Mesenteric fat pad (tissue), 1 donor: ENCODE measurements at places on chromosomes 1 and 21. TPM values are rescaled to one million over a fixed set of nuclear protein-coding genes. Genes with fewer than 3 reads are reported as not detected.

Gene NR1I3
- not detected for total RNA-seq

Gene LCE6A
- not detected for total RNA-seq

Gene RBP7
- 267 TPM for total RNA-seq

Gene SH2D5
- 0.22 TPM for total RNA-seq

Gene TMEM240
- 1.4 TPM for total RNA-seq

Gene MCOLN3
- 3.8 TPM for total RNA-seq

Gene IVL
- total RNA-seq: not detected

Gene SPRR4
- not detected for total RNA-seq

Gene SPRR1A
- total RNA-seq: not detected

Gene EPHX1
- total RNA-seq: 288 TPM

Gene MYOC
- 6.3 TPM for total RNA-seq

Gene PLEKHN1
- total RNA-seq: 0.39 TPM

Gene IL20
- not detected for total RNA-seq

Gene CFHR1
- total RNA-seq: 1.8 TPM

DNA sequence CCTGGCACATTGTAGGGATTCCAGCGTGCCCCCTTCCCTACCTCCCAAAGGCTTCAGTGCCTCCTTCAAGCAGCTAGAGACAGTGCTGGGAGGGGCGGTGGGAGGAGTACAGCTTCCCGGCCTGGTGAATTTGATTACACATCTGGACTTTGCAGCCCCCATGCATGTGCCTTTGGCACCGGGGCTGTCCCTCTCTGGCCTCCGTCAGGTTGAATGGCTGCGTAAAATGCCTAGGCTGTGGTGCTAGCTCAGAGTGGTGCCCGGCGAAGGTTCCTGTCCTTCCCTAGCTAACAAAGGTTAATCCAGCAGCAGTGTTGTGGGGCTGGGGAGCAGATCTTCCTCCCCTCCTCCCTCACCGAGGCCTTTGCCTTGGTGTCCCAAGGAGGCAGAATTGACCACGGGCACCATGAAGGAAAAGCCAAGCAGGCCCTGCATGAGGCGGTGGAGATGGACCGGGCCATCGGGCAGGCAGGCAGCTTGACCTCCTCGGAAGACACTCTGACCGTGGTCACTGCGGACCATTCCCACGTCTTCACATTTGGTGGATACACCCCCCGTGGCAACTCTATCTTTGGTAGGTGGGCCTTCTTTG lies 66.2 kb downstream of the ALPL start:
- no peak for DNase-seq

DNA sequence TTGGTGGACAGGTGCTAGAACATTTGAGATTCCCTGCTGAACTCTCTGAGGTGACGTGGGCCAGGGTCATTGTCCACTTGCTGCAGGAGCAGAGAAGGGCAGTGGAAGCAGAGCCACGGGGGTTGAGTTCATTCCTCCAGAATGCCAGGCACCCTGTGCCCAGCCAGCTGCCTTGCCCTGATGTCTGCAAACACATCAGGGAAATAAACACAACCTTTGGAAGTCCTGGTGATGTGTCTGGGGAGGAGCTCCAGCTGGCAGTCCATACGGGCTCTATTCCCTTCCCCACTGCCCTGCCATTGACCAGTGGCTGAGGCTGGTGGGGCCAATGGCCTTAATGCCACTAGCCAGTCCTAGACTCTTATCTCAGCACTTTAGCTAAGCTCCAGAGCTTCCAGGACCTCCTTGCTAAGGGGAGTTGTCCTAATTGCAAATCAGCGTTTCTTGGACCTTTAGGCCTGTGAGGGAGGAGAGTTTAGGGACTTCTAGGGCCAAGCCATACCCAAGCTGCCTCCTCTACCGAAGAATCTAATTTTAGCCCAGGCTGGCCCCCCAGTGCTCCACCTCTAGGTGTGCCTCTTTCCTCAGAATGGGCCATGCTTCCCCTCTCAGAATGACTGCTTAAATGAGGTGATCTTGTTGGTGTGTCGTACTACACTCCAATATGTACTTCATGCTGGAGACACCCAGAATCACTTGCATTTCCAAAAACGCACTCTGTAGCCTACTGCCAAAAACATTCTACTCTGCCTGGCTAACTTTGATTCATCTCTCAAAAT lies 25.9 kb upstream of the MFSD2A start:
- DNase-seq: no peak

- DNase-seq: no peak
These were observed 146.3 kb upstream of the PKN2 start for GRCh38 chr1:88537787-88538186.

DNA sequence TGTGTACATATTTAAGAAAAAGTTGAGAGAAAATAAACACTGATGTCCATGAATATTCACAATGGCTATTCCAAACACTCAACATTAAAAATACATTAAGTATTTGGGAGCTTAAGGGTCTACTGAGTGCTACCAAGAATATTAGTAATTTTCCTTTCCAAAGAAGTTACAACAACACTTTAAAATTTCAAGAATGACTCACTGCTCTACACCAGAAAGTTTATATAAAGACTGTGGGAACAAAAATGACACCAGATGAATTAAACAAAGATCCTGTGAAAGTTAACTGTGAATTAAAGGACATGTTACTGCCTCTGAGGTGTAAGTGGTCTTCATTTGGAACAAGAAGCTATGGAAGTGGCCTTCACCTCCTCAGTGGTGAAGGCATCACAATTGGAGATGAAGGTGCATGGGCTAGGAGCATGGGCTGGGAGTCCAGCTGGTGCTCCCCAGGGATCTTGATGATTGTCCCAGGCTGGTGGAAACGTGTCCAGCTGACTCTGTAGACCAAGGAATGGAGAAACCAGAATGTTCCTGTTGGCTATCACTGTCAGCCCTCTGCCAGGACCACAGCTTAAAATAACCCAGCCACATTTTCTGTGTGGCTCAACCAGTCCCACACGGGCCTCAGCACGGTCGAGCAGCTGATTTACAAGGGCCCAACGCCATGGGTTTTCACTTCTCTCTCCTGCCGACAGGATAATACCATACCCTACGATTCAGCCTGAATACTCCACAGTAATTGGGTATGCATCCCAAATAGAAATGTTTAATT lies 28.8 kb downstream of the TAF5L start:
- no peak for DNase-seq

DNA sequence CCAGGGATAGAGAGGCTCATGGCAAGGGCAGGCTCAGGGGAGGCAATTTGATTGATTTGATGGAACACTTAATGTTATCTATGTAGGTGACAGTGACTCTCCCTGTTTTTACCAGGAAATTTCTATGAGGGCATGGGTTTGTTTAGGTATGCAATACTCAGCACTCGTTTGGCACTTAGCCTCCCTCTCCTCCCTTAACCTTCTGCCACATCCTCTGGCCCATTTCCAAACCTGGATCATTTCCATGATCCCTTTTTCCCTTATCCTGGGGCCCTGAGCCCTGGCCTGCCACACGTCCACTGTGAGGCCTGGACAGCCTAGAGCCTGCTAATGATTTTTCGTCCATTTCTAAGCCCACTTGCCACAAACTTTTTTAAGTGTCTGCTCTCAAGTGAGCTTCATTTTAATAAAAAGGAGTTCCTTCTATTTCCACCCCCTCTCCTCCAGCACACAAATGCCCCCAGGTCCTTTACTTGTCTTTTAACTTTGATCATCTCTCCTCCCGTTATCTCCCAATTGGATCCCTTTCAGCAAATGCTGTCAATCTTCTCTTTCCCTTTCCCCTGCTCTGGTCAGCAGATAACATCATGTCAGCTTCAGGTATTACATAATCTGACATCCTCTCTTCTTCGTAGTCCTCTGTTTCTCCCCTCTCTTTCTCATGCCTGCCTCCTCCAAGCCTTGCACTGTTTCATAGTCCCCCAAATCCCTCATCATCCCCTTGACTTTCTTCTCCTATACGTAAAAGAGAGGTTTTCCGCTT lies 37.8 kb upstream of the GADD45A start:
- no peak for DNase-seq

GRCh38 chr21:32212116-32212515 lies 66.7 kb downstream of the MIS18A start:
- no peak for DNase-seq

DNA sequence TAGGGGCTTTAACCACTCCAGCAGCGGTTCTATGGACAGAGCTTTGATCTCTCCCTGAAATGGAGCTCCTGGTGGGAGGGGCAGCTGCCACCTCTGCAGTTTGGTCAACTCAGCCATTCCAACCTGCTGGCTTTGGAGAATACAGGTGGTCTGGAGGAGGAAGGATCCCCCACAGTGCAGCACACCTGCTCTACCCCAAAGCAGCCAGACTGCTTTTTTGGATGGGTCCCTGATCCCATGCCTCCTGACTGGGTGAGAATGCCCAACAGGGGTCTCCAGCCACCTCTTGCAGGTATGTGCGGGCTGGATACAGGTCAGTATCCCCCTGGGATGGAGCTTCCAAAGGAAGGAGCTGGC lies 53.9 kb downstream of the TPTE start:
- no peak for DNase-seq

DNA sequence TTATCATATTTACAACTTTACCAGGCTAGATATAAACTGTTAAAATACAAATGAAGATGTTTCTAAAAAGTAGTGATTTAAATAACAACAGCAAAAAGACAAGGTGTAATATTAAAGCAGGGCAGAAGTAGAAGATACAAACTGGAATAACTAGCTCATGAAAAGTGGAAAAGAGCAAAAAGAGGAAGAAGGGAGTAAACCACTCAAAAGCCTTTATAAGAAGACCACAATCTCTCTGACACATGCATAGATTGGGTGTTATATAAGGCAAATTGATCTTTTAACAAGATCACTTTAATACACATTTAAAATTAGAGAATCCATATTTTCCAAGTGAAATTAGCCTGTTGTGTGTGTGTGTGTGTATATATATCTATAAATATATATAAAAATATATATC lies 5.0 kb downstream of the DENND1B start:
- DNase-seq: no peak

- no peak for DNase-seq
These were observed 38.1 kb upstream of the STUM start for GRCh38 chr1:226510453-226510852.

DNA sequence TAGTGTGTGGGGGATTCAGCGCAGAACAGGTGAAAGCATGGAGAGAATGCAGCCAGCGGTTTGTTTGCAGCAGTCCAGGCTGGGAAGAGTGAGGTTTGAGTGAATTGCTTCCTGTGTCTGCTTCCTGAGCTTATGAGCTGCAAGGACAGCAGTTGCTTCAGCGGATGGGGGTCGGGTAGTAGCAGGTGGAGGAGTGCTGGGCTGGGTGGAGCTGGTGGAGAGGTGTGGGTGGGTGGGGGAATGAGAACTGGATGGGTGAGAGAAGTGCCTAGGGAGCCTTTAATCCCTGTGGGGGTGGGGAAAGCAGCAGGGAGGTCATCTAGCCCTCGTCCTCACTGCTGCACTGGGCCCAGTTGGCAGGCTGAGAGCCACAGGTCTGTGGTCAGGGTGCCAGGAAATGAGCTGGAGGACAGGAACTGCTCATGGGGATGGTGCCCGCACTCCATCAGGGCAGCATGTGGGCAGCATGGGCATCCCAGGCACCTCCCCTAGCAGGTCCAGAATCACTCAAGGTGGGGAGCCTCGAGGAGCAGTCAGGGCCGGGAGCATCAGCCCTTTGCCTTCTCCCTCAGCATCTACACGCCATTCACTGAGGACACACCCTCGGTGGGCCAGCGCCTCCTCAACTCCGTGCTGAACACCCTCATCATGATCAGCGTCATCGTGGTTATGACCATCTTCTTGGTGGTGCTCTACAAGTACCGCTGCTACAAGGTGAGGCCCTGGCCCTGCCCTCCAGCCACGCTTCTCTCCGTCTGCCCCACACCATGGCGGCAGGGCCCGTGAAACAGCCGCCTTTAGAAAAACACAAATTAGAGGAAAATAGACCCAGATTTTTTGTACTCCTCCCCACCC lies 14.8 kb downstream of the PSEN2 start:
- DNase-seq: peak; percentile 76

- no peak for DNase-seq
These were observed 174.3 kb downstream of the NEK7 start for GRCh38 chr1:198330982-198331615.

DNA sequence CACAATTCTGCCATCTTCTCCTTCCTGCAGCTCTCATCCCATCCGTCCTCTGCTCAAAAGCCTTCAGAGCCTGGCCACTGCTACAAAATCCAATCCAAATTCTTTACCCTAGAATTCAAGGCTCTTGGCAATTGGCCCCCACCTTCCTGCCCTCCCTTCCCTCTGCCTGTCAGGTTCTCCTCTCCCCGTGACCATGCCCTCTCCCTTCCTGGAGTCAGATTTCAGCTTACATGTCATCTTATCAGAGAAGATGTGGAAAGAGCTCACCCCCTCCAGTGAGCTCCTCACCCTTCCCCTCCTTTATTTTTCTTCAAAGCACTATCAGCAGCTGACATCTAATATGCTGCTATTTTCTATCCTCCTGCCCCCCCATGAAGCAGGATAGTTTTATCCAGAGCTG lies 86.9 kb downstream of the GRIK3 start:
- no peak for DNase-seq

DNA sequence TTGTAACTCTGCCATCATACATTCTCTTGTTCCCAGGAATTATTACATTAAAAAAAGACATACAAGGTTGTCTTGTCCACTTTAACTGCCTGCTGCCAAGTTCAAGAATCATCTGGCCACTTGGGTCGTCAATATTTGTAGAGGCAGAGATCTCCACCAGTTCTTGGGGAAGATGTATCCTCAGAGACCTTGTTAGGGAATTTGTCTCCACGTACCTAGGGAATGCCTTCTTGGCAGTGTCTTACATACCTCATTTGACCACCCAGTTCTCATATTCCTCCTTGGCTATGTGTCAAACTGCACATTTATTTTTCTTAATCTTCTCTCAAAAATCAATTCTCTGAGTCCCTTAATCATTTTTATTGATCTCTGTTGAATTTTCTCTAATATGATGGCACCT lies 266.0 kb downstream of the SPATA17 start:
- no peak for DNase-seq

DNA sequence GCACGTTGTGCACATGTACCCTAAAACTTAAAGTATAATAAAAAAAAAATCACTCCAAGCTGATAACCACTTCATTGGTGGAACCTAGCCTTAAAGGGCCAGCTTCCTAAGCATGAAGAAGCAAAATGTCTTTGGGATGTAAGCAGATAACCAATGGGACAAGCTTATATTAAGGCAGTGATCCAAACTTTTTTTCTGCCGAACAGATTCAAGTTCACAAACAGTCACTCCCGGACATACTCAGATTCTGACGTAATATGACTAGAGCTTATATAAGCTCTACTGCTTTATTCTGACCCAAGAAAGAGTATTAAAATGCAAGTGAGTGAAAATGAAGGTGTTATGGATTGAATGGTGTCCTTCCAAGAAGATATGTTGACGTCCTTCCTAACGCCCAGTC lies 44.9 kb upstream of the HIVEP3 start:
- no peak for DNase-seq

- DNase-seq: peak; percentile 93
These were observed 14.0 kb upstream of the THEMIS2 start for GRCh38 chr1:27858072-27858948.

- no peak for DNase-seq
These were observed 592.7 kb downstream of the USP25 start for GRCh38 chr21:16322454-16322853.

DNA sequence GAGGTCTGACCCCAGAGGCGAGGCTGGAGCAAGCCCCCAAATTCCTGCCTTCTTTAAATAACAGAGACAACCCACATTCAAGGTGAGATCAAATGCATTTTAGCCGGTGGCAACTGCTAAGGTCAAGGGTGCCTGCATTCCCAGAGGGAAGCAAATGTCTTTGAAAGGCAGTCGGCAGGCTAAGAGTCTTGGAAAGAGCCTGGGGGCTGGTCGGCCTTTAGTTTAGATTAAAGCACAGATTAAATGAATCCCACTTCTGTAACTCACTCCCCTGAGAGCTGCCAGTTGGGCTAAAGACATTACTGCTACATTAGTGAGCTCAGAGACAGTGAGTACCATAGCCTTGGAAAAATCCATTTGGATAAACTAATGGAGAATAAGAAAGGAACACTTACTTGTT lies 59.2 kb downstream of the HTR6 start:
- DNase-seq: no peak
